HCT116 (cell line): ENCODE measurements at places on chromosomes 2 and 18.

- DNase-seq = no peak
These were observed 1.3 kb downstream of the ADCYAP1 start for GRCh38 chr18:905948-906415.

DNA sequence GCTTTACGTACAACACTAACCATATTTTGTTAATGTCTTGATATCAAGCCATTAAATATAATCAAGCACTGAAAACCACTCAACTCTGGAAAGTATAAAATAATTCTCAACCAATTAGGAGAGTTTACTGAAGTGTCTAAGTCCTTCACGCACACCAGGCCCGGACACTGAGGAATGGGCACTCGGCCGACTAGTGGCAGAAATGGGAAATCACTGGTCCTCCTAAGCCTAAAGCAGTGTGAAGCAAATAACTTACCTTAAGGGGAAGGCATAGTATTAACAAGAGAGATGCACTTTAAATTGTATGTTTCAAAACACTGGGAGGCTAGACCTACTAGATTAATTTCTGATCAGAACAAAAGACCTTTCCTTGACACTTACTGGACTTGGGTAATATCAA is 45.7 kb downstream of the FAM210A start:
- peak; percentile 29 for DNase-seq

DNA sequence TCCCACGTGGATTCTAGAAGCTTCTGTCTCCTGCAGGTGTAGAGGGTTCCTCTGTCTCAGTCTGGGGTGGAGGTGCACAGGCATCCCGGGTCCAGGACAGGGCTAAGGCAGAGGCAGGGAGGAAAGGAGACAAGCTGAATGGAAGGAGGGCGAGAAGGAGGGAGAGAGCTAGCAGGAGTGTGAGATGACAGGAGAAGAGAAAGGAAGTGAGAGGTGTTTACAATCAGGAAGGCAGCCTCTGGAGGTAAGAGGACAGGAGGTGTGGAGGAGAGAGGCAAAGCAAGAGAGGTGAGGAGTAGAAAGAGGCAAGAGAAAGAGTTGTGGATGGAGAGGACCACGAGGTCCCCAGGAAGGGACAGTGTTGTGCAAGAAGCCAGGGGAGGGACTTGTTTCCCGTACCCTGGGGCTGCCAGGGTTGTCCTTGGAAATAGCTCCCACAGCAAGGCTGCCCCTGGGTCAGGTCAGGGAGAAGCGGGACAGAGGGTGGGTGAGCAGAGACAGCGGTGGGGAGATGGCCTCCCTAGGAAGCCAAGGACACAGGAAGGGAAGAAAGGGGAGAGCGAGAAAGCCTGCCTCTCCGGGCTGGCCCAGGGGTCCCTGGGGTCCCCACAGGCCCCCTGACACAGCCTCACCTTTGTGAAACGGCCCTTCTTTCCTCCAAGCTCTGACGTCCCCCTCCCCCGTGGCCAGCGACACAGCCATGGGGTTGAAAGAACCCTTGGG is 136.9 kb downstream of the CYP26B1 start:
- DNase-seq = no peak

DNA sequence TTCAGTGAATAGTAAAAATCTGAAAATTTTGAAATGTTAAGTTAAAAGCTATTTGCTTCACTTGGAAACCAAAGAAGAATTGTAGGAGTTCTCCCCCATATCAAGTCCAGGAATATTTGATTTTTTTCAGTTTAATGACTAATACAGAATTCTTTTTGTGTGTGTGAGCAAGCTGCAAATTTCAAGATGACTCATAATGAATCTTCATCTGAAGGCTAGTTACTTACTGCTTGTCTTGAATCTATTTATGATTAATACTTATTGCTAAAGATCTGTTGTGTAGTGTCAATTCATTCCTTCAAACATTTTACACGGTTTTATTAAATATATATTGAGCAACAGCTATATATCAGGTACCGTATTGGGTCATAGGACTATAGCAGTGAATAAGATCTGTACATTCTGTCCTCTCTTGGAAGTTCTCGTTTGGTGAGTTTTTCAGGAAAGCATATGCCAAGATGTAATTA is 47.8 kb upstream of the CAVIN2 start:
- peak; percentile 31 for DNase-seq

DNA sequence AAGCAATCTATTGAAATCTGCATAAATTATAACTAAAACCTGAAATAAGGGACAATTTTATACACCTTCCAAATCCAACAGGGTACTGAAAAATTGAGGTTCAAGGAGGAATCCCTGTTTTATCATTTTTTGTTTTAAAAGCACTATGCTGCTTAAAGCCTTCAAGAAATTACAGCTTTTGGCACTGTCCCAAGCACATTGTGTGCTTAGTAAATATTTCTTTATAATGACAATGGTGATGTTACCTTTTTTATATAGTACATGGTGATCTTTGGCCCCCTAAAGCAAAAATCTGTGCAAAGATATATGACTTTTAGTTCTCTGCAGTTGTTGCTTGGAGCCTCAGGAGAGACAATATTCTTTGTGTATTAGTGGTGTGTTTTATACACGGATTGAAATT is 71.6 kb upstream of the EFEMP1 start:
- DNase-seq = no peak

DNA sequence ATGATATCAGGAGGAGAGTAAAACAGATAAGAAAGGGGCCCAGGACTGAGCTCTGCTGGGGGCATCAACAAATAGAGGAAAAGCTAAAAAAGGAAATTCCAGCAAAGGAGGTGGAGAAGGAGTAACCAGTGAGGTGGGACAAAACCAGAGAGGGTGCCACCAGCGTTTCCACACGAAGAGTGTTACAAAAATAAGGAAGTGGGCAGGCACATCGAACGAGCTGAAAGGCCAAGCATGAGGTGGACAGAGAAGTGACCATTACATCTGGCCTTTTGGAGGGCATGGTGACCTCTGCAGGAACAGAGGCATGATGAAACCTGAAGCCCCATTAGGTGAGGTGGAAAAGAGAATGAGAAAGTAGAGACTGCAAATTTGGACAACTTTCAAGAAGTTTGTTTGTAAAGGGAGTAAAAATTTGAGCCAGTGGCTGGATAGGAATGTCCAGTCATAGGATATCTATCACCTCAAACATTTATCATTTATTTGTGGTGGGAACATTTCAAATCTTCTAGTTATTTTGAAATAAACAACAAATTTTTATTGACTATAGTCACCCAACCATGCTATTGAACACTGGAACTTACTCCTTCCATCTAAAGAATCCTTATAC is 18.4 kb upstream of the VIT start:
- no peak for DNase-seq

DNA sequence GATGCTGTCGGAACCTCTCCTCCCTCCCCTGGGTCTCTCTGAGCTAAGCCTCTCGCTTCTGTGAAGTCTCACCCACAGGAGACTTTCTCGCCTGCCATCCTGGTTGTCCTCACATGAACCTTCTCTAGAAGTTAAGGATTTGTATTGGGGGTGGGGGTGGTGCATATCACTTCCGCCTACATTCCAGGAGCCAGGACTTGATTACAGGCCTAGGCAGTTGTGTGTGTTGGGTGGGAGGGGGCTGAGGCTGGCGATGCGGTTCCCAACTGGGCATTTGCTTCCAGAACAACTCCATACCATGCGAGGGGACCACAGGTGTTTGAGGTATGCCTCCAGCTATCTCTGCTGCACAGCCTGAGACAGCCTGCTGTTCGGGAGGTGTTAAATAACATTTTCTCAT is 56.8 kb upstream of the MGAT4A start:
- DNase-seq = no peak

- DNase-seq = no peak
These were observed 223.5 kb downstream of the UBE2E3 start for GRCh38 chr2:181203916-181204315.

GRCh38 chr18:77071711-77072292 is 60.8 kb downstream of the MBP start:
- DNase-seq = no peak

DNA sequence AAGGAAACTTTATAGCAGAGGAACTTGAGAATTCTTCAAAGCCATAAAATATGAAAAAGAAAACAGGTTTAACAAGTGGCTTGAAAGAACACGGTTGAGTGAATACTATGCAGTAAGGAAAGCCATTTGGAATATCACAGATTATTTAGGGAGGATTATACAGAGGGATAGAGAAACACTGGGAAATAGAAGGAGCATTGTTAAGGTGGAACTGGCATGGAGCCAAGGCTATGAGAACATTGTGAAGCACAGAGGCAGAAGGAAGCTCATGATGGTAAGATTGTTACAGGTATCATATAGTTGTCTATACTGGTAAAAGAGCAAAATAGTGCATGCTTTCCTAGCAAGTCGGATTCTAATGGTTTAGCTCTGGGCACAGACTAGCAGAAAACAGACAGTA is 87.1 kb downstream of the SS18 start:
- no peak for DNase-seq

GRCh38 chr2:8061219-8061618 is 620.6 kb upstream of the ID2 start:
- no peak for DNase-seq

DNA sequence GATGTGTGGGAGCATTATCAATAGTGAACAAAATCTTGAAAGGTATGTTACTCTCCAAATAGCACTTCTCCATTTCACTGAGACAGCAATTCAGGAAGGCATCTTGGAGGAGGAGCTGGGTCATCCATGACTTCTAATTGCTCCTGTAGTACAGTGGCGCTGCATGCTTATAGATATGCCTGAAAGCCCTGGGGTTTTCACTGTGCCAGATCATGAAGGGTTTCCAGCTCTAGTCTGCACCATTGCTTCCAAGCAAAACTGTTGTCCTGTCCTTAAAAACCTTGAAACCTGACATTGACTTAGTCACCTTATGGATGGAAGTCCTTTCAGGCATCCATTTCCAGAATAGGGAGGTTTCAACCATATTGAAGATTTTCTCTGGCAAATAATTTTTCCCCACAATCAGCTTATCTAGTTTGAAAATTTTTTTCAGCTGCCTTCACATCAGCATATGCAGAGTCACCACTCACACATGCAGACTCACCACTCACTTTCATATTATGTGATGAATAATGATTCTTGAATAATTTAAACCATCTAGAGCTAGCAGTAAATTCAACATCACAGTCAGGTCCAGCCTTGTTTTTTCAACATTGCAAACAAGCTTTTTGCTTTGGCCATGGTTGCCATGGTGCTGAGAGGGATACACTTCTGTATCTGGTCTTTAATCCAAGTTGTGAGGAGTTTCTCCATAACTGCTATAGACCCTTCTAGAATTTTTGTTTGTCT is 297.1 kb downstream of the CLIP4 start:
- no peak for DNase-seq

GRCh38 chr18:61398961-61399705 is 65.9 kb downstream of the CDH20 start:
- no peak for DNase-seq

DNA sequence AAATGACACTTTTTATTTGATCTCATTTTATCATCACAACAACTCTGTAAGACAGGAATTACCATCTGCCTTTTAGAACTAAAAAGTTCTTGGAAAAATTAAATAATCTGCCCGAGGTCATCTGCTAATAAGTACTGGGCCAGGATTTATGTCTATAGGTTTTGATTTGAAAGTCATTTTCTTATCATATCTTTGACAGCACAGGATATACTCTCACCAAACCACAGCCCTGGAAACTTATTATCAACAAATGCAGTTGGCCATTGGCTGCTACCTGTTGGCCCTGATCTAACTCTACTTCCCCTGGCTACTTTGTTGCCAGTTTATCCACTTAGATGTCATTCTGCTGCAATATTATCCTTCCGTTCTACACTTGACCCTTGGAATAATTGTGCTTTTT is 354.6 kb downstream of the RAD51AP2 start:
- no peak for DNase-seq

DNA sequence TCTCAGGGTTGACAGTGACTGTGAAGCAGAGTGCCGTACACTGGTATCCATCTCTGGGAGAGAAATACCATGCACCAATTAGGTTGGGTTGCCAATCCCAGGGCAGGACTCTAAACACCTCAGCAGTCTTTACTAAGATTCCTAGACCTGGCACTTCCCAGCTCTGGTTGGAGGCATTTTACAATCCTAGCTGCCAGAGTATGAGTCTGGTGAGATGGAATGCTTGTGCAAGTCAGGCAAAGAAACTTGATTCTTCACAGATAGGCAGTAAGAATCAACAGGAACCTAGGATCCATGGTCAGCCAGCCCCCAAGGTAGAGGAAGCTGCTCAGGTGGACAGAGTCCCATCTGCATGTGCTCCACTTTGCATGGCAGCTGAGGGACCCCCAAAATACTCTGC is 6.0 kb upstream of the UGT1A5 start:
- DNase-seq = no peak

DNA sequence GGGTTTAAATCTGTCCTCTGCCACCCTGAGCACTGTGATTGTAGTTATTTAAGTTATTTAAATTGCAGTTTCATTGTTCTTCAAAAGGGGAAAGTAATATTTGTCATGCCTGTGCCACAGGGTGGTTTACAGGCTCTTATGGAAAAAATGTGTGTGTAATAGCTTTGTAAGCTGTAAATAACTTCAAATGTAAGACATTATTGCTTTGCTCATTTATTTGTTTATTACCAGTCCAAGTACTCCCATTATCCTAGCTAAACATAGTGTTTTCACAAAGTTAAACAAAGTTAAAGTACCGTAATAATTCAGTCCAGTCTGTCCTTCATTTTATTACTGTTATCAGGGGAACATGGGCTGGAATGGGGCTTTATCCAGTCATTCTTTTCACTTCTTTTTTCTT is 43.4 kb upstream of the IGFBP2 start:
- no peak for DNase-seq

- DNase-seq = no peak
These were observed 77.1 kb upstream of the EPHA4 start for GRCh38 chr2:221649051-221649775.

- DNase-seq = no peak
These were observed 375.1 kb upstream of the ID2 start for GRCh38 chr2:8306530-8307351.

GRCh38 chr18:35463827-35464226 is 33.9 kb downstream of the INO80C start:
- no peak for DNase-seq

- no peak for DNase-seq
These were observed 76.8 kb upstream of the THUMPD2 start for GRCh38 chr2:39855856-39856255.

DNA sequence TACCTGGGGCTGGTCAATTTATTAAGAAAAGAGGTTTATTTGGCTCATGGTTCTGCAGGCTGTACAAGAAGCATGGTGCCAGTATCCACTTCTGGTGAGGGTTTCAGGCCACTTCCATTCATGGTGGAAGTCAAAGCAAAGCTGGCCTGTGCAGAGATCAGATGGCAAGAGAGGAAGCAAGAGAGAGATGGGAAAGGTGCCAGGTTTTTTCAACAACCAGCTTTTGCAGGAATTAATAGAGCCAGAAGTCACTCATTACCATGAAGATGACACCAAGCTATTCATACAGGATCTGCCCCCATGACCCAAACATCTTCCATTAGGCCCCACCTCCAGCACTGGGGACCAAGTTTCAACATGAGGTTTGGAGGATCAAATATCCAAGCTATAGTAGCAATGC is 56.8 kb upstream of the ST3GAL5 start:
- DNase-seq = no peak

GRCh38 chr2:207926133-207926988 is 99.0 kb downstream of the PLEKHM3 start:
- DNase-seq = no peak

GRCh38 chr18:77737405-77737804 is 487.8 kb downstream of the GALR1 start:
- DNase-seq = no peak
